Effector memory CD8-positive, alpha-beta T cell (primary cell): ENCODE measurements at places on chromosomes 1 and 21.

- DNase-seq = no peak
These were observed 65.3 kb downstream of the SUSD4 start for GRCh38 chr1:223298701-223299100.

GRCh38 chr1:164440232-164440631 is 118.8 kb upstream of the PBX1 start:
- DNase-seq = no peak

DNA sequence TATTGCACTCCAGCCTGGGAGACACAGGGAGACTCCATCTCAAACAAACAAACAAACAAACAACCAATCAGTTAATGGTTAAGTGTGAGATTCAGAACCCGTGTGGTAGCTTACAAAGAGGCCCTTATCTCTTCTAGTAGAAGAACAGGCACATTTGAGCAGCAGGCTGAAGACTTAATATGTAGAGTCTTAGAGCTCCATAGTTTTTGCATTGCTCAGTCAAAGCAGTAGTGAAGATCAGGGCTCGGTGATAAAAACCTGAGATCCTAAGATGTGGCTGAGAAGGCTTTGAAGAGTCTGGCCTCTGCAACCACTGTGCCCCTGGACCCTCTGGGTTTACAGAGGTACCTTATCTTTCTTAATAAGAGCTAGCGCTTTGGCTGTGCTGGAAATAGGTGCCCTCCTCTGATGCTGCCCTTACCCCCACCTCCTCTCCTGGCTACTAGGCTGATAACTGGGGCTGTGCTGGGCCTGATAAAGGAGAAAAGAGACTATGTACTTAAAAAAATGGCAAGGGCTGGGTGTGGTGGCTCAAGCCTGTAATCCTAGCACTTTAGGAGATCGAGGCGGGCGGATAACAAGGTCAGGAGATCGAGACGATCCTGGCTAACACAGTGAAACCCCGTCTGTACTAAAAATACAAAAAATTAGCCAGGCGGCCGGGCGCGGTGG is 10.5 kb upstream of the UCK2 start:
- DNase-seq = no peak

GRCh38 chr1:44590475-44590874 is 83.8 kb downstream of the TMEM53 start:
- no peak for DNase-seq

GRCh38 chr1:35222322-35223083 is 29.6 kb upstream of the SFPQ start:
- no peak for DNase-seq

DNA sequence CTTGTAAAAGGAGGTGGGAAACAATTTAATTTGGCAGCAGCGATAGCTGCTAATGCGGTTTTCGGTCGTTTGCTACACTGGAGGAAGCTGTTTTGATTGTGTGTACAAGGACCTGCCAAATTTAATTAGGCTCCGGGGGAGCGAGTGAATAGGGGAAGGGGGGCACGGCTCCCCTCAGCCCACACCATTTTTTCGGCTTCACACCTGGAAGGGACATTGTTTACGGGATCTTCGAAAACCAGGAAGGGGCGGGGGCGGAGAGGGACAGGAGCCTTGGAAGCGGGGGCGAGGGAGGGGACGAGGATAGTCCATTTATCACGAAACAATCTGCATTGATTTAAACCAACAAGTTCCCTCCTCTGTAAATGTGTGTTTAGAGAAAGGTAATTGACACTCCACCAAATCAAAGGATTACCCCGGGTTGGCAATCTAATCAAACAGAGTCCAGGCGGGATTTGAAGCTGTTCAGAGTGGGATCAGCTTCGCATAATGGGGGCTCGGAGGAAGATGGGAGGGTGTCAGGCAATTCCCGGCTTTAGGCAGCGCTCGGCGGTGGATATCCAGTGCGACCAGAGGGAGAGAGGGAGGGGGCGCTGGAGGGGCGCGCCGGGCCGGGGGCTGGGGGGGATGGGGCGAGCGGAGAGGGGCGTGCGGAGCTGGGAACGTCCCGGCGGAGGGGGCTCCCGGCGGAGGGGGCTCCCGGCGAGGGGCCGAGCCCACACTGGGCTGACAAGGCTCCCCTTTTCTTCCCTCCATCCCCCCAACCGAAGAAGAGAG is 9.8 kb downstream of the PAX7 start:
- DNase-seq = no peak

DNA sequence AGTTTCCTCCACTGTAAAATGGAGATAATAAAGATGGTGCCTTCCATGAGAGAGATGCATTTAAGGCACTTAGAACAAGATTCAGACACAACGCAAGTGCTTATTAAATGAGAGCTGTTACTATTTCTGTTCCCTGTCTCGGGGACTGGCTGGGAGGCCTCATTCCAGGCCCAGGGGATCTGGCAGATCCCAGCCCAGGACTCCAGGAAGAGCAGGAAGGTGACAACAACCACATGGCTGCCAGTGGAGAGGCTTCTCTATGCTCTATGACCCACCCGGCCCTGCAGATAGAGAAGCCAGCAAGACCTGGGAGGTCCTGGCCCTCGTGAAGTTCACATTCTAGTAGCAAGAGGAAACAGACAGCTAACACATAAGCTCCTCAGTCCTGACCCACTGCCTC is 175.5 kb downstream of the ACTL8 start:
- DNase-seq = no peak

DNA sequence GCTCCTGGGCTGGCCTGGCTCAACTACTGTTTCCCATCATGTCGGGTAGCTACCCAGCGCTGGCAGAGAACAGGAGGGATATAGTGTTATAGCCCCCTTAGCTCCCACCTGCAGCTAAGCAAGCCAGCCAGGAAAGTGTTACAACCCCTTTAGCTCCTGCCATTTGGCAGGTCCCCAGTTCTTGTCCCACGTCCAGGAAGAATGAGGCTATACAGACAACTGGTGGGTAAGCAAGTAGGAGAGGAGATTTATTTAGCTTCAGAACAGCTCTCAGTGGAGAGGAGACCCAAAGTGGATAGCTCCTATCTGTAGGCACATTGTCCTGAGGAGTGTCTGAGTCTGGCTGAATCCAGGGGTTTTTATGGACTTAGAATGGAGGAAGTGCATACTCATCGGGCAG is 741.1 kb upstream of the B3GALT2 start:
- DNase-seq = no peak

DNA sequence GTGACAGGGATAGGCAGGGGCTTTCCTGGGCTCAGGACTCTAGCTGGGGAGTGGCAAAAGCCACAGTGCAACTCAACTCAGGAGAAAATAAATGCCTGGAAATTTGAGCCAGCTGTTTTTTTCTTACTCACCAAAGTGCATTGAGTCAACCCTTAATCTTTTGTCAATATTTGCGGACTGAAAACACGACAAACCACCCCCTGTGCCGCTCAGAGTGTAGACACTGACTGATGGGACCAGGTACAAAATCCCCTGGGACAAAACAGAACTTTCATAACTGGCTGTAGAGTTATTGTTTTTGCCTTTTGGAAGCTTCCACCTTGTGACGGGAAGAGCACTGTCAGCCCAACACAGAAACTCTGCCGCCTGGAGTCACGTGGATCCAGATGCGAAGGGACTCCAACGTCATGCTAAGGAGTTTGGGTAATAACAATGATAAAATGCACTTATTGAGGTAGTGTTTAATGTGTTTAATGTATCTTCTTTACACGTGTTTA is 164.6 kb downstream of the PLPP3 start:
- no peak for DNase-seq

GRCh38 chr1:155038602-155039307 is 5.1 kb downstream of the DCST1 start:
- no peak for DNase-seq

DNA sequence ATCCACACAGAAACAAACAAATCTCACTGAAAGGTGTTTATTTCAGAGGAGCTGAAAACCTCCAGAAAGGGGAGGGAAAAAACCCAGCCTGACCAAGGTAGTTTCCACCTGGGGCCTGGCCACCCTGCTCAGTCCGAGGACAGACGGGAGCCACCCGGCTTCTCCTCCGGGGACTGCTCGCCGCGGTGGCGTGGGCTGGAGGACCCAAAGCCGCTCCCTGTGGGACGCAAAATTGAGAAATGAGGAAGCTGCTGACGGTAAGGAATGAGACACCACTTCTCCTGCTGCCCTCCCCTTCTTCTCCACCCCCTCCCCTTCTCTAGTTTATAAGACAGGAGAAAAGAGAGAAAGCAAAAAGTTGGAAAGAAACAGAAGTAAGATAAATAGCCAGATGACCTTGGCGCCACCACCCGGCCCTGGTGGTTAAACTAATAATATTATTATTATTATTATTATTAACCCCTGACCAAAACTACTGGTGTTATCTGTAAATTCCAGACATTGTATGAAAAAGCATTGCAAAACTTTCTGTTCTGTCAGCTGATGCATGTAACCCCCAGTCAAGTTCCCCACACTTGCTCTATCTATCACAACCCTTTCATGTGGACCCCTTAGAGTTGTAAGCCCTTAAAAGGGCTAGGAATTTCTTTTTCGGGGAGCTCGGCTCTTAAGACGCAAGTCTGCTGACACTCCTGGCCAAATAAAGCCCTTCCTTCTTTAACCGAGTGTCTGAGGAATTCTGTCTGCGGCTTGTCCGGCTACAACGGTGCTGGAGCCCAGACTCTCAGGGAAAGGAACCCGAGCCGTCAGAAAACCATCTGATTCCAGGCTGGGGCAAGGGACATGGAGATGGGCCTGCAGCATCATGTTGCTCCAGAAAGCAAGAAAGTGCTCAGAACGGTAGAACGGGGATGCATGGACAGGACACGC is 12.5 kb downstream of the ITGB2 start:
- no peak for DNase-seq

DNA sequence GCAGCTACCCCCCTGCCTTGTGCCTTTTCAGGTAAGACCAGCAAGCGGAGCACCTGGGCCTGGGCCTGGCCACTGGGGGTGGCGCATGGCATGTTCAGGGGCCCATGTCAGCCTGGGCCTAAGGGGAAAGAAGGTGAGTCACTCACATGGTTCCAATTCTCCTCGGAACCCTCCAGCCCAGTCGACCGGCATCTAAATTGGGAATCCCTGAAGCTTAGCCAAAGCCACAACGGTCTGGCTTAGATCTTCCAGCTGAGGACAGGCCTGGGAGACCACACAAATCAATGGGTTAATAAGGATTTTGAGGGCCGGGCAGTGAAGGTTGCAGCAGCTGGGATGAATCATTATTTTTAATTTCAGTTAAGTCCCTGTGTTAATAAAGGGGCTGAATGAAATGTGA is 145.1 kb upstream of the SMYD2 start:
- no peak for DNase-seq

DNA sequence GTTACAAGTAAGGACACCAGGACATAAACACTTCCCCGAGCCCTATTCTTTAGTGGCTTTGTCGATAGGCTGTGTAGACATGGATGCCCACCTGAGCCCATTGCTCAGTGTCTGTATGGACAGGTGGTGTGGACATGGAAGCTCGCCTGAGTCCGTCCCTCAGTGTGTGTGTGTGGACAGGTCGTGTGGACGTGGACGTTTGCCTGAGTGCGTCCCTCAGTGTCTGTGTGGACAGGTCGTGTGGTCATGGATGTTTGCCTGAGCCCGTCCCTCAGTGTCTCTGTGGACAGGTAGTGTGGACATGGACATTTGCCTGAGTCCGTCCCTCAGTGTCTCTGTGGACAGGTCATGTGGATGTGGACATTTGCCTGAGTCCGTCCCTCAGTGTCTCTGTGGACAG is 38.7 kb upstream of the COL6A2 start:
- no peak for DNase-seq

GRCh38 chr1:39886757-39887231 is 3.5 kb upstream of the TRIT1 start:
- no peak for DNase-seq

- no peak for DNase-seq
These were observed 18.5 kb downstream of the CSF1 start for GRCh38 chr1:109929170-109929569.

- peak; percentile 64 for DNase-seq
These were observed 834 bp upstream of the ELF3 start for GRCh38 chr1:202009326-202010179.

DNA sequence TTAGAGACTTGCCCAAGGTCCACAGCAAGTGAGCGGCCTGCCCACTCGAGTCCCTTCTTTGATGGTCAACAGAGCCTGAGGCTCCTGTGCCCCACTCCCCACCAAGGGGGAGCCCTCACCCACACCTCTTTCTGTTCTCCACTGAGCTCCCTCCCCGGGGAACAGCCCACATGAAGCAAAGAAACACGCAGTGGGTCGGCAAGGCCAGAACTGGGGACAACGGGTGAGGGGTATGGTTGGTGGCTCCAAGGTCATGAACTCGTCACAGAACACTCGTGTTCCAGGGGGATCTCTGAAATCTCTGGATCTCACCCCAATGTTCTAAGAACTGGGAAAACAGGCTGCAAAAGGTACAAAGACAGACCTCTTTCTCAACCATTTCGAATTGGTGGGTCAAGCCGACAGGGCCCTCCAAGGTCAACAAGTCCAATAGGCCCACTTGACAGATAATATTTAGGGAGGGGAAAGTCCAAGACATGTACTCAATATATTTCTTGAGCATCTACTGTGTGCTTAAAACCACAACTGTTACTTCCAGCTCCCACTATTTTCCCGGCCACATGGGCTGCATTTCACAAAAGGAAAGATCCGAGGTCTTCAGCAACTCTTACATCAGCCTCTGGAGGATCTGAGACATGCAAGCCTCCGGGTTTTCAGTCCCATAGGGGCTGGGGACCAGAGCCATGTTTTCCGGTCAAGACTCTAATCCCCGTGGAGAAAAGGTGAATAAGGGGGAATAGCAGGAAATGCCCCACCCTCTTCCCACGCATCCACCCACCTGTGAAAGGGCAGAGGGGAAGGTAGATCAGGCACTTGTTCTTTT is 1.1 kb upstream of the RAP1GAP start:
- DNase-seq = no peak

- no peak for DNase-seq
These were observed 3.4 kb downstream of the RIPK4 start for GRCh38 chr21:41763398-41763931.

GRCh38 chr21:39882151-39882838 is 15.1 kb downstream of the PCP4 start:
- no peak for DNase-seq

GRCh38 chr1:172674831-172675613 is 16.1 kb downstream of the FASLG start:
- DNase-seq = no peak

DNA sequence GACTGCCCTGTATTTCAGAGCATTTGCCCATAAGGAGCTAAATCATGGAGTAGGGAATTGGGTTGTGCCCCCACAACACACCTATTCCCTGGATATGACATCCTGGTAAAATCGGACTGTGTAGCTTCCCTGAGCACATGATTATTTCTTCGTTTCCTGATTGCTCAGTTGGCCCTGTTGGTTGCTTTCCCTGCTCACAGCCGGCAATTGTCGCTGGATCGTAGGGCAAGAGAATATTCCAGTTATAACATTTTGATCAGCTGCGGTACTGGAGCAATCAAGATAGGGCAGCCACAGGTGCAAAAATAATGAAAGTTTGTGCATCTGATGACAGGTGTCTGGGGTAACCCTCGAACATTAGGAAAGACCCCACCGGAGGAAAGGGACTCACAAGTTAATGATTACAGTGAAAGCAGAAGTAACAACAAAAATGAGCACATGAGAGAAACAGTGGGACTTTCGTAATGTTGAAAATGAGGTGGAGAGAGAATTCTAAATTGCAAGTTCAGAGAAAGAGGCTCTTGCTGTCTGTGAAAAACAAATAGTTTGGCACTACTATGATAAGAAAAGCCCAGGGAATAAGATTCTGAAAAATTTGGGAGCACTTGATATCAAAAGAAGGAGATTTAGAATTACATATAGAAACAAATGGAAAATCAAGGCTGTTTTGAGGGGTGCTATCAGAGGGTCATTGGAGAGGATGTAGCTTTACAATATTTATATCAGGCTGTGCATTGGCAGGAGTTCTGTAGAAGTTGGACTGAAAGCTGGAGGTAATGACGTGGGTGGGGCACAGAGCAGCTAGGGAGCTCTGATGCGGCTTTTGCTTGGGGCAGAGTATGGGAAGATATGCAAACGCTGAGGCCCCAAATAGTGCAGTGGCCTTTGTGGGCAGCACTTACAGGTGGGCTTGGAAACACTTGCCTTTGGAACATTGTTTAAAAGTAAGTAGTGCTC is at the start of gene MAB21L3:
Gene MAB21L3, plus strand, starts transcription at position 833 of the 957 bp plus-strand sequence. CDS start 1,217 bp downstream, outside the sequence.
- no peak for DNase-seq
